ENCODE measurements at places on chromosomes 11 and 22.

- DNase-seq = no peak
Observed at GRCh38 chr11:59730896-59731565, 17.4 kb upstream of the OR10V1 start.

DNA sequence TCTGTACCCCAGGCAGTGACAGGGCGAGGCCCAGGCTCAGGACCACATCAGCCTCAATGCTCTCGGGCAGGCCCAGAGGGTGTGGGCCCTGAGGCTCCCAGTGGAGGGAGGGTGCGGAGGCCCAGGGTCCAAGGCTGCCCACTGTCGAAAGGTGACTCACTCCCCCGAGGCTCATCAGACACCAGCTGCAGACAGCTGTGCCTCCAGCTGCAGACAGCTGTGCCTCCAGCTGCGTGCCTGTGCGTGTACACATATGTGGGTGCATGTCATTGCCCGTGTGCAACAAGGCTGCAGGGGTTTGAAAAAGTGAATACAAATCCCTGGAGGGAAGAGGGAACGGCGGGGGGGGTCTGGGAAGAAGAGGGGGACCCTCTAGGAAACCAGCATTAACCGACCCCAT lies 134.3 kb downstream of the BRD1 start:
- no peak for DNase-seq

DNA sequence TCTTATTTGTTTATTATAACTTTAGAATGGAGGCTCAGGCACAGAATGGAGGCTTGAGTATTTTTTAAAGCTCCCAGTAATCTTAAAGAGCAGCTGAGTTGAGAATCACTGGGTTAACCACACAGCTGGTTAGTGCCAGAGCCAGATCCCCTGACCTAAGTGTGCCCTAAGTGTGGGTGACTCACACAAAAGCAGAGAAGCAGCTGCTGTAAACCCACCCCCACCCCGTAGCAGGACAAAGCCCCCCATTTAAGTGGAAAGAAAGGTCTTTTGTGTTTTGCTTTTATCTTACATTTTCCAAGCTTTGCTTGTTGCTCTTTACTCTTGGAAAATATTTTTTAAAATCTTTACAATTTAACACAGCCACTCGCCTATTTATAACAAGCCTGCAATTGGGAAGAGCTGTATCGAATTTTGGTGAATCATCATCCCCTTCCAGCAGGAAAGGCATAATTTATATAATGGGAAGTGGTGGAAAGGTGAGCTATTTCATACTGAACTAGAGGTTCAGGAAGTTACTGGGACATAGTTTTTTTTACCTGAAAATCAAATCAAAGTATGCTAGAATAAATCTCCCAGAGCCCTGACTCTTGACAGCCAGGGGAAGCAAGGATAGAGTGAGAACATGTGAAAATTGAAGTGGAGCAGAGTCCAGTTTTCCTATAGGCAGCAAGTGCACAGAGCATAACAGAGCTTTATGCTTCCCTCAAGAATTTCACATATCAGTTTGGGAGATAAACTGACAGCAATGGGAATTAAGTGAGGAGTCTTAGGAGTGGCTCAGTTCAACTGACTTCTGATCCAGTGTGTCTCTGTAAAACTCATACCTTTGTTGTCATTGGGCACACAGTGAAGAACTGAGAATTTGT lies 405.7 kb downstream of the AASDHPPT start:
- no peak for DNase-seq

DNA sequence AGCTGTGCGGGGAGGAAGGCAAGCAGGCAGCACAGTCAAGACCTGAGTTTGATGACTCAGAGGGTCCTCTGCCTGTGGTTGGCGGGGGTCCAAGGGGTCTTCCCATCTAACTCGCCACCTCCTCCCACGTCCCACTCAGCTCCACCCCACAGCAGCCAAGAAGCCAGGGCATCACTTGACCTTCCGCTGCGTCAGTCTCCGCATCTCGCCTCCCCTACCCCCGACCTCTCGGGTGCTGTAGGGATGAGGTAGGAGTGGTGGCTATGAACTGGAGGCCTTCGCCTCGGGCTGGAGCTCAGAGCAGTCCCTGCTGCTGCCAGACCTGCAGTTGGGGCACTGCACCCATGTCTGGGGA lies 90.6 kb downstream of the CDKN1C start:
- peak; percentile 44 for DNase-seq

GRCh38 chr11:76415073-76415472 lies 29.7 kb upstream of the EMSY start:
- DNase-seq = no peak

GRCh38 chr11:79813551-79813950 lies 372.7 kb upstream of the TENM4 start:
- DNase-seq = no peak

GRCh38 chr11:2584812-2585565 lies 114.8 kb downstream of the KCNQ1OT1 start:
- DNase-seq = no peak

DNA sequence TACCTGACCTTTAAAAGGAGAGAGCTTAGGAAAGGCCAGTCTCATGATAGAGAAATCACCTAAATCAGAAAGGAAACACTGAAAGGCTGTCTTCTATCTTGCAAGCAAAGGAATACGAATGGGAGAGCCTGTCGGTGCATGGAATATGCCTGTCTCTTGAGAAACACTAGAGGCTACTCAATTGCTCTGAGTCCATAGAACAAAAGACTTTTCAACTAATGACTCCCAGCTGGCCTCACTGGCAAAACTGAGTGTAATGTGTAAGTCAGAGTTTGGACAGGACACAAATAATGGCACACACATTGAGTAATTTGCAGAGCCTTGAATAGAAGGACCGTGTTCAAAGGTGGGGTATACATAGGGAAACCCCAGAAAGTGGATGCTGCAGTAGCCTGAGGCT lies 171.0 kb upstream of the ARHGAP20 start:
- DNase-seq = no peak

DNA sequence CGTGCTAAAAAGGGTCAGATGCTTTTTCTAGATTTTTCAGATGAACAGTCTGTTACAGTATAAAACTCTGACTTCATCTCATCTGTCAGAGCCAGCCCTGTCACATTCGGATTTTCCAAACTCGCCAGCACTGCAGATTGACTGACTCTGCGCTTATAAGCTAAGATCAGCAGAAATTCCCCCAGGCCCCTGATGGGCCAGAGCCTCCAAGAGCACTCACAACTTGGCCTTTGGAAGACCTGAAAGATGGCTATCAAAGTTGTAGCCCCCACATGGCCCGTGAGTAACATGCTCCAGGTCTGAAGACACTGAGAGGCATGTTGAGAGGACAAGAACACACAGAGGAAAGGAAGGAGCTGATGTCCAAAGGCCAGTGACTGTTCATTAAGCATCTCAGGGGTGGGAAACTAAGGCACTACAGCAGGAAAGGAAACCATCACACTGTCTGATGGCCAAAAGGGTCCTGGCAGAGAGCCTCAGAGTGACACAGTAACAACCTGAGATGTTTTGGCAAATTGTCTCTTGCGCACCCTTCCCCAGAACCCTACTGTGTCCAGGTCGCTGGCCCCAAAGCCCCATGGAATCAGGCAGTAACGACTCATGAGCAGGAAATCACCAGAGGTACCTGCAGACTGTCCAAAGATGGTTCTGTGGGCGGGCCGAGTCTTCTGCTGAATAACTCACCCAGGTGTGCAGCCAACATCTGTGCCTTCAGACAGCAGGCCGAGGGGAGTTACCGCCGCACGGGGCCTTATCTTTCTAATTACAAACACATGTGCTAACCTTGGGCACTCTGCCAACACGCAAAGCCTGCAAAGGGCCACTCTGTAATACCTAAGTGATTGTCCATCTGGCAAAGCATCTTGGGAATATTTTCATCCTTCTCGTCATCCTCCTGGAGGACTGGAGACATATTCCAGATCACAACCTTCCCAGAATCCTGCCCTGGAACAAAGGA lies 23.6 kb downstream of the HIRA start:
- DNase-seq = no peak

- DNase-seq = no peak
Observed at GRCh38 chr11:38345286-38345685, 1747.2 kb upstream of the RAG2 start.

GRCh38 chr11:107605061-107606006 lies 14.4 kb downstream of the ELMOD1 start:
- no peak for DNase-seq

All from right lobe of liver (tissue), 6 donors.